ENCODE measurements at places on chromosomes 3 and 15.

DNA sequence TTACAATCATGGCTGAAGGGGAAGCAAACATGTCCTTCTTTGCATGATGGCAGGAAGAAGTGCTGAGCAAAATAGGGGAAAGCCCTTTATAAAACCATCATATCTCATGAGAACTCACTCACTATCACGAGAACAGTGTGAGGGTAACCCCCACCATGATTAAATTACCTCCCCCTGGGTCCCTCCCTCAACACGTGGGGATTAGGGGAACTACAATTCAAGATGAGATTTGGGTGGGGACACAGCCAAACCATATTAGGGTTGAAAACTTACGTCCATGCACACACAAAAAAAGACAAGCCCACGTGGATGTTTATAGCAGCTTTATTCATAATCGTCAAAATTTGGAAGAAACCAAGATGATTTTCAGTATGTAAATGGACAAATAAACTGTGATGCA lies 72.3 kb downstream of the RPL22L1 start:
- H3K4me3 ChIP-seq = no peak overlapping the region
- no peaks in the 10 kb centered on the region for H3K4me1 ChIP-seq
- no peak overlapping the region for H3K27ac ChIP-seq

- H3K27ac ChIP-seq = no peak overlapping the region
- H3K4me1 ChIP-seq = peaks cover 16% of the 10 kb centered on the region
- DNase-seq = peak; percentile 59
These were observed 486.3 kb upstream of the PROK2 start for GRCh38 chr3:72271216-72271615.

DNA sequence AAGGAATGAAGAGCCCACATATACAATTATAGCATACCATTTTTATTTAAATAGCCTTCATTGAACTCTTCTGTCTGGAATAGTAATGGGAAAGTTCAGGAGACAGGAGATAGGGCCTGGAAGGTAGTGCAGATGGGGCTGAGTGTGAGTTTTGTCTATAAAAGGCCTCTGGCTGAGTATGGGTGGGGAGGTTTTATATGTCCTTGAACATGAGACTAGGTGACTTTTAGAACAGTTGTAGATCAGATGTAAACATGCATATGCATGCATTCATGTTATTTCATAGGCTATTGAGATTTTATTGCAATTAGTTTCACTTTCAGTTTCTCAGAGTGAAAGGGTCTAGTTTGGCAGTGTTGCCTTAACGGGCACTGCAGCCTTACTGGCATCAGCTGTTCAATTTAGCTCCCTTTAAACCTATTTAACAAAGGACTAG lies 27.1 kb downstream of the CGGBP1 start:
- peak overlapping the region; percentile 67 for H3K4me3 ChIP-seq
- peak overlapping the region; percentile 51 for H3K27ac ChIP-seq
- no peaks in the 10 kb centered on the region for H3K27me3 ChIP-seq
- no peak for DNase-seq
- H3K4me1 ChIP-seq = peaks cover 3% of the 10 kb centered on the region

- H3K4me1 ChIP-seq = no peaks in the 10 kb centered on the region
- DNase-seq = no peak
- no peak overlapping the region for H3K27ac ChIP-seq
- H3K27me3 ChIP-seq = no peaks in the 10 kb centered on the region
- no peak overlapping the region for H3K4me3 ChIP-seq
These were observed 39.4 kb upstream of the MRPS22 start for GRCh38 chr3:139304383-139304782.

DNA sequence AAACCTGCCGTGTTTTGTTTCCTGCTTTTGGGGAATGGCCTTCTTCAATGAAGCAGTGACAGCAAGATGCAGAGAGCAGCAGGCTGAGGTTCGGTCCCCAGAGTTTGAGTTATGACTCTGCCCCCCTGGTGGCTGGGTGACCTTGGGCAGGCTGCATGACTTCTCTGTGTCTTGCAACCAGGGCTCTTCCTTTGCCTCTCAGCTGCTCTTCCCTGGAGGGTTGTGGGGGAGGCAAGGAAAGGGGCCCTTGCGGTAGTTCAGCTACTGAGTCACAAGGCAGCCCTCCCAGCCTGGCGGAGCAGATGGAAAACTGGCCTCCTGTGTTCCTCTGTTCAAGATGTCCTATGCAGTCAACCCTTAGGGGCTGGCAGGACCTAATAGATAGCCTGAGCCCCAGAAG lies 17.1 kb downstream of the CTXND1 start:
- H3K4me3 ChIP-seq = no peak overlapping the region
- H3K36me3 ChIP-seq = no peaks in the 10 kb centered on the region
- H3K4me1 ChIP-seq = no peaks in the 10 kb centered on the region
- no peak for DNase-seq
- H3K27ac ChIP-seq = no peak overlapping the region

DNA sequence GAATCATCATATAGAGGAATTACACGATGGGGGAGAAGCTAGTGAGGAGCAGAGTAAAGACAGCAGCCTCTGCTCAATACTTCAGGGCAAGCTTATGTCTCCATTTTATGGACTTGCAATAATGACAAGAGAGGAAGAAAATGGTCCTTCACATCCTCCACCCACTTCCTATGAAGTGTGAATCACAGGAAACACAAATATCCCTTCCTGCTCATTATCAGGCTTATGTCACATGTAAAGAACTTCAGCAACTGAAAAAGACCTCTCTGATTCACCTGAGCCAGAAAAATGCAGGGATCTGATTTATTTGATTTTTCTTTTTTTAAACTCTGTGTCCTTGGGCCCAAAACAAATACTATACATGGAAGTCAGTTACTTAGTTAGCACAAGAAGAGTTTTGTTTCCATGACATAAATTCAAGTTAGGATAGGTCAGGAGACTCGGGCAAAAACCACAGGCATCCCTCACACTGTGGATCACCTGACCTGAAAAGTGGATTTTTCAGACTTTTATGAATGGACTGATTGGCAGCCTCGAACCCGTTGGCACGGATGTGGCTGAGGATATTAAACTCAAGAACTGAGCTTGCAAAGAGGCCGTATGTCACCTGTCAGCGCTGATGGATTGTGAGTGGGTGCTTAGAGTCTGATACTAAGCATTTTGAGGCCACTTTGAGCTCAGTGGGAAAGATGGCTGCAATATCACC lies 620.8 kb upstream of the MDFIC2 start:
- no peak overlapping the region for H3K4me3 ChIP-seq
- no peaks in the 10 kb centered on the region for H3K36me3 ChIP-seq
- no peak for DNase-seq
- no peaks in the 10 kb centered on the region for H3K4me1 ChIP-seq
- H3K27me3 ChIP-seq = no peaks in the 10 kb centered on the region
- H3K27ac ChIP-seq = no peak overlapping the region

DNA sequence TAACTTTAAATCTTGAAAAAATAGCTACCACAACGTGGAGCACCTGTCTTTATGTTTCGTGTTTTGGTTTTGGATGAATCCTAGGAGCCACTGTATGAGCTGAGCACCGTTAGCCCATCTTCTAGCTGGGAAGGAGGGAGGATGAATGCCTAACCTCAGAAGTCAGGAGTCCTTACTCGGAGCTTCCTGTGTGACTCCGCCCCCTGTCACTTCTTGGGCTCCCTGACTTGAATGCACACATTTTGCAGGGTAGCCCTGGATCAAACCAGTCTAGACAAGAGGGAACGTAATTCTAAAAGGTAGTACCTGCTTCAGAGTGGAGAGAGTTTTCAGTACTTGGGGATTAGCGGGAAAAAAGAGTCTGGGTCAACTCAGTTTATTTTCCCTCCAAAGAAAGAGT lies 5.3 kb downstream of the GABRA5 start:
- no peak overlapping the region for H3K4me3 ChIP-seq
- H3K27me3 ChIP-seq = peaks cover 24% of the 10 kb centered on the region
- H3K36me3 ChIP-seq = no peaks in the 10 kb centered on the region
- H3K4me1 ChIP-seq = no peaks in the 10 kb centered on the region

DNA sequence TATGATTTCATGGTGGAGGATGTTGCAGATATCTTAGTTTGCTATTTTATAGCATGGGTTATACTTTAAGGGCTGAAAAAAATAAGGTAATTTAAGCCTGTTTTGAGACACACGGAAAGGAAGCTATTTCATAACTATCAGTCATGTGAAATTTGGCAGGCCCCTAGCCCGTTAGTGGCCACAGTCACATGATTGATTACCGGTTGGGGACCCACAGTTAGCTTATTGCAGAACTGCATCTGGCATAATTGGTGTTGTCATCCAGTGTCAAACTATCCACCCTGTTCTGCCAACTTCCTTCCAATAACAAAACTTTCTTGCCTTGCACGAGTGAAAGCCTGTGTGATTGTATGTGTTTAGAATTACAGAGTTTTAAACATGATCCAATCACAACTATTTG lies 35.2 kb downstream of the FNDC3B start:
- H3K4me1 ChIP-seq = peaks cover 67% of the 10 kb centered on the region
- H3K4me3 ChIP-seq = no peak overlapping the region
- DNase-seq = peak; percentile 28
- no peaks in the 10 kb centered on the region for H3K36me3 ChIP-seq
- no peaks in the 10 kb centered on the region for H3K27me3 ChIP-seq

DNA sequence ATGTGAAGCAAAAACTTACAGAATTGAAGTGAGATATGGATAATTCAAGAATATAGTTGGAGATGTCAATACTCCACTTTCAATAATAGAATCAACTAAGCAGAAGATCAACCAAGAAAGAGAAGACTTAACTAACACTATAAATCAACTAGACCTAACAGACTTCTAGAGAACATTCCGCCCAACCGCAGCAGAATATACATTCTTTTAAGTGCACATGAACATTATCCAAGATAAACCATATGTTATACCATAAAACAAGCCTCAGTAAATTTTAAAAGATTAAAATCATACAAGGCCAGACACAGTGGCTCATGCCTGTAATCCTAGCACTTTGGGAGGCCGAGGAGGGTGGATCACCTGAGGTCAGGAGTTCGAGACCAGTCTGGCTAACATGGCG lies 5.5 kb upstream of the TEX55 start:
- no peaks in the 10 kb centered on the region for H3K4me1 ChIP-seq
- DNase-seq = no peak
- no peaks in the 10 kb centered on the region for H3K27me3 ChIP-seq
- no peak overlapping the region for H3K27ac ChIP-seq
- H3K36me3 ChIP-seq = no peaks in the 10 kb centered on the region
- H3K4me3 ChIP-seq = no peak overlapping the region

DNA sequence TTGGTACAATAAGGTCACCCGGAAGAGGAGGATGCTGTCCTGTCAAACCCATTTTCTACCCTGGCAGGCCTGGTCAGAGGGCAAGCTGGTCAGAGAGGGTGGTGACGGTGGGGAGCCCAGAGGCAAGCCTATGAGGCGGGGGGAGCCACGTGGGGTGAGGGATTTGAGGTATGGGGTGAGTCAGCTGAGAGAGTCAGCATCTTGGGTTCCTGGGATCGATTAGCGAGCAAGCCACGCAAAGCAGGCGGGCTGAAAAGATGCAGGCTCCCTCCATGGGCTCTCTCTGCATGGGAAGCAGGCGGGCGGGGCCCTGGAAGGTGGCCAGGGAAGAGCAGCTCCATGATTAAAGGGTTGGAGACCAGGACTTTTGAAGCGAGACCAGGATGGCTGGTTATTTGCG lies 48.1 kb downstream of the MAGEF1 start:
- H3K4me3 ChIP-seq = no peak overlapping the region
- no peak for DNase-seq
- no peaks in the 10 kb centered on the region for H3K4me1 ChIP-seq
- H3K36me3 ChIP-seq = no peaks in the 10 kb centered on the region
- H3K27me3 ChIP-seq = no peaks in the 10 kb centered on the region

DNA sequence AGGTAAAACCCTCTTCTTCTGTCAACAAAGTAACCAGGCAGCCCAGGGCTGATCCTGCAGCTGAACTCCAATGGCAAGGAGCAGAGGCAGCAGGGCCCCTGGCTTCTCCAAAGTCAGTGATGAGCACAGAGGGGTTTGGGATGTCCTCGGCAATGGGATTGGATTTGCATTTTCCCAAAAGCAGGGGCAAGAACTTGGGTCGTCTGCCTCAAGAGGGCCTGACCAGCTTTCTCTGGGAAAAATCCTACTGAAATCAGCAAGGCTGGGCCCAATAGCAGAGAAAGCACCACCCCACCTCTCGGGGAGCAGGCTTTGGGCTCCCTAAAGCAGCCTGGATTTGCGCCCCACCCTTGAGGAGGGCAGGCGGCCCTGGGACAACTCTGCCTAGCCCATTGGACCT lies 210.0 kb upstream of the IGF1R start:
- H3K4me1 ChIP-seq = no peaks in the 10 kb centered on the region
- no peak overlapping the region for H3K4me3 ChIP-seq
- peaks cover 4% of the 10 kb centered on the region for H3K27me3 ChIP-seq
- H3K27ac ChIP-seq = no peak overlapping the region

- H3K4me1 ChIP-seq = peaks cover 6% of the 10 kb centered on the region
- no peaks in the 10 kb centered on the region for H3K36me3 ChIP-seq
- DNase-seq = no peak
- H3K27me3 ChIP-seq = peaks cover 5% of the 10 kb centered on the region
- H3K4me3 ChIP-seq = no peak overlapping the region
- H3K27ac ChIP-seq = no peak overlapping the region
These were observed 2.4 kb upstream of the FRMD4B start for GRCh38 chr3:69388241-69388640.

- no peak overlapping the region for H3K27ac ChIP-seq
- DNase-seq = no peak
- no peak overlapping the region for H3K4me3 ChIP-seq
- no peaks in the 10 kb centered on the region for H3K27me3 ChIP-seq
- no peaks in the 10 kb centered on the region for H3K36me3 ChIP-seq
- no peaks in the 10 kb centered on the region for H3K4me1 ChIP-seq
These were observed 39.3 kb upstream of the PTPRG start for GRCh38 chr3:61522060-61522459.

- peak overlapping the region; percentile 30 for H3K4me3 ChIP-seq
- H3K4me1 ChIP-seq = peaks cover 21% of the 10 kb centered on the region
- H3K27ac ChIP-seq = no peak overlapping the region
- DNase-seq = no peak
These were observed 40.2 kb downstream of the EPHB3 start for GRCh38 chr3:184601576-184602371.

- no peak for DNase-seq
- peaks cover 13% of the 10 kb centered on the region for H3K4me1 ChIP-seq
- no peak overlapping the region for H3K4me3 ChIP-seq
- no peaks in the 10 kb centered on the region for H3K27me3 ChIP-seq
These were observed 5.1 kb downstream of the MRPS25 start for GRCh38 chr3:15060029-15060428.

GRCh38 chr3:29267226-29267625 lies 13.6 kb upstream of the RBMS3 start:
- H3K4me3 ChIP-seq = no peak overlapping the region
- H3K4me1 ChIP-seq = peaks cover 7% of the 10 kb centered on the region
- no peaks in the 10 kb centered on the region for H3K27me3 ChIP-seq
- no peak overlapping the region for H3K27ac ChIP-seq
- no peaks in the 10 kb centered on the region for H3K36me3 ChIP-seq
- no peak for DNase-seq

GRCh38 chr3:169948559-169949448 lies 17.8 kb upstream of the SEC62 start:
- no peak overlapping the region for H3K4me3 ChIP-seq
- no peaks in the 10 kb centered on the region for H3K4me1 ChIP-seq
- no peak for DNase-seq
- H3K27ac ChIP-seq = no peak overlapping the region

All from psoas muscle (tissue), 8 donors.